ENCODE measurements at places on chromosomes 16 and 17.

DNA sequence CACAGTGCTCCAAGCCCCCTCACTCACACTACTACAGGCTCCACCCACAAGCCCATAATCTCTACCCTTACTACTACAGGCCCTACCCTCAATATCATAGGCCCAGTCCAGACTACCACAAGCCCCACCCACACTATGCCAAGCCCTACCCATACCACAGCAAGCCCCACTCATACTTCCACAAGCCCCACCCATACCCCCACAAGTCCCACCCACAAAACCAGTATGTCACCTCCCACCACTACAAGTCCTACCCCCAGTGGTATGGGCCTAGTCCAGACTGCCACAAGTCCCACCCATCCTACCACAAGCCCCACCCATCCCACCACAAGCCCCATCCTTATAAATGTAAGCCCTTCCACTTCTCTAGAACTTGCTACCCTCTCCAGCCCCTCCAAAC, 13.8 kb downstream of the RIPOR1 start:
- DNase-seq = peak; percentile 80

DNA sequence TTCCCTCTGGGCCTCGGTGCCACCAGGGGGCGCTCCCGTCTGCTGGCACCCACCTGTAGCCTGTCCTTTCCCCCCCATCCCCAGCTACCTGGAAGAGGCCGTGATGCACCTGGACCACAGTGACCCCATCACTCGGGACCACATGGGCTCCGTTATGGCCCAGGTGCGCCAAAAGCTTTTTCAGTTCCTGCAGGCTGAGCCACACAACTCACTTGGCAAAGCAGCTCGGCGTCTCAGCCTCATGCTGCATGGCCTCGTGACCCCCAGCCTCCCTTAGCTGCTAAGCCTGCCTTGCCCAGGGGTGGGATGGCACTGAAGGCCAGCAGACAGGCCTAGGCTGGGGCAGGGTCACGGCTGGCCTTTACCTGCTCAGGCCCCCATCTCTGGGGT, 818 bp upstream of the NRN1L start:
- peak; percentile 80 for DNase-seq

DNA sequence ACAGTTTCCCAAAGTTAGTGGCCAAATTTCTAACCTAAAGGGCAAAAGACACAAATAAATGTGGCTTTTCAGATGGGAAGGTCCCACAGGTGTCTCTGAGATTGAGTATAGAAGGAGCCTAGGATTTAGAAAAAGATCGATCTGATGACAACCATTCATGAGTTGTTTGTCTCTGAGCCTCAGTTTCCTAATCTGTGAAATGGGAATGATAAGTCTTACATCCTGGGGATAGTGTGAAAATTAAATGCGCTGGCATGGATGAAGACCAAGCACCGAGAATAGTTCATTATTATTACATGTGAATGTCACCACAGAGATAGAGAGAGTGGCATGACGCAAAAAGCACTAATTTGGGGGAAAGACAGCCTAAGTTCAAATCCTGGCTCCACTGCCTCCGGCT, 7.2 kb downstream of the CDH5 start:
- no peak for DNase-seq

DNA sequence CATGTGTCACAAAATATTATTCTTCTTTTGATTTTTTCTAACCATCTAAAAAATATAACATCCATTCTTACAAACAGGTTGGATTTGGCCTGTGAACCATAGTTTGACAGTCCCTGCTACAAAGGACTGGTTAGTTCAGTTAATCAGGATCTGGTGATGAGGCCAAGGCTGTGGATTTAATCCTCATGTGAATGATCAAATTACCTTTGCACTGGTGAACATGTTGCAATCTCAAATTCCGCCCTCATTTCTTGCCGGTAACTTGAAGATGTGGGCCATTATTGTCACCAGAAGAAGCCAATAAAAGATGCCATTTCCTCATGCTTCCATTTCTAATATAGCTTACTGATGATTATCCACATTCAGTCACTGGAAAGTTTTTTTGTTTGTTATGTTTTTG, 35.3 kb upstream of the YPEL2 start:
- no peak for DNase-seq
